ENCODE measurements at places on chromosomes 11 and 22.

DNA sequence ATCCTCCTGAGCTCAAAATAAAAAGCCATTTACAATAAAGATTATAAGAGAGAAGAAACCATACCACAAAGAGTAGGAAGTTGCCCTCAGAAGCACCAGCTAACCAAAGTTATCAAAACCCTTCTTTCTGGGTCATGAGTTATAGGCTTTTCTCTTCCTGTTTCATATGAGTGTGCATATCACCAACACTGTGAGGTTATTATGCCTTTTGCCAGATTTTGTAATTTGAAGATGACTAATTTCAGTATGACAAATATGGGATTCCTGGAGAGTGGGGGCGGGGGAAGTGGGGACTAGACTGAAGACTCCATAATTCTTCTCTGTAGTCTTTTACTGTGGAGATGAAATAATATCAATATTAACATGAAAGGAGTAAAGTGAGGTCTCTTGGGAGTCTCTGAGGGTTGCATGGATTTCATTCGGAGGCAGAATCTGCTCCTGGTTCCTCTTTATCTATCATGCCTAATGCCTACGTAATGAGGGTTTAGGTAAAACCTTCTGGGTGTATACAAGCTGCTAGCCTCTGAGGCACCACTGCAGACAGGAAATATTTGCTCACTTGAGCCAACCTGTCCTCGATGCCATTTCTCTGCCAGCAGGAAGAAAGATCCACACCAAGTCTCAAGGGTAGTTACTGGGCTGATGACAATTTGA is 2.1 kb downstream of the LPXN start:
- peak; percentile 81 for DNase-seq

DNA sequence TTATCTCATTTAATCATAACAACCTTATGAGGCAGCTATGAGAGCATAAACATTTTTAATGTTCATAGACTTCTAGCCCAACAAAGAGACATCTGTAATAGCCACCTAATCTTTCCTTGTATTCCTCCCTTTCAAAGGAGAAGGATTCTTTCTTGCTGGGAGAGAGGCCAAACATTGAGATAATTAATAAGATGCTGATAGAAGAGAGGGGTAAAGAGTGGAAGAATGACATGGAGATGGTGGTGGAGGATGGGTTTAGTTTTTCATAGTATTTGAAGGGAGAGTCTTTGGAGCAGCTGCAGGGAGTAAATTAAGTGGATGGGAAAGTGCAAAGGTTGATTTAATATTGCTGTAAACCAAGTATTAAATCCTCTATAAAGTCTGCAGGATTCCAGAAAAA is 57.9 kb downstream of the ARL14EP start:
- DNase-seq: no peak

- DNase-seq: no peak
These were observed 83.8 kb upstream of the LARGE1 start for GRCh38 chr22:34004058-34004457.

- peak; percentile 31 for DNase-seq
These were observed 2.1 kb upstream of the PTPRCAP start for GRCh38 chr11:67439321-67440228.

DNA sequence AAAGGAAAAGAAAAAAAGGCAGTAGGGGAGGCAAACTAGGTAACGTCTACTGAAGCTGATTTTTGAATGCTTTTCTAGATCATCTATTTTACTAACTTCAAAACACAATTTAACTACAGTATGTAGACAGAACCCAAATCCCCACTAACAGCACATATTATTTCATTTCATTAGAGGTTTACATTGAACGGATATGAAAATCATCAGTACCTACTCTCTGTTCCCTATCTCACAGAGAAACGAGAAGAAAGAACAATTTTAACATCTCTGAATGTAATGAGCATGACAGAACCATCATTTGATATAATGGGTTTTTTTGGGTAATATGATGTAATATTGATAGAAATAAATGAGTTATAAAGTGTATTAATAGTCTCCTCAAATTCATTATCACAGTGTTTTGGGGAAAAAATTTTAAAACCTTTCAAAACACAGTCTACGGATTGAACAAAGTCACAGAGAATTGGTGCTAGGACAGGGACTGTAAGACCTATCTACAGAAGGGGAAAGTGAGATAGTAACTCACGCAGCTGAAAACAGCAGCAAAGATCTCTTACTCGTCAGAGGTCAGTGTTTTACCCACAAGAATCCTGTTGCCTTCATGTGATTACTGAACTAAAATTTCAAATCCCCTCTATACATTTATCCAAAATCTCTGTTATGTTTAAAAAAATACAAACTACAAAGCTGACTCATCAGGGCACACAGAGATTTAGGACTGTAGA is 77.3 kb downstream of the ZBTB44 start:
- DNase-seq: no peak

GRCh38 chr22:38267086-38267485 is 5.7 kb downstream of the TMEM184B start:
- no peak for DNase-seq

DNA sequence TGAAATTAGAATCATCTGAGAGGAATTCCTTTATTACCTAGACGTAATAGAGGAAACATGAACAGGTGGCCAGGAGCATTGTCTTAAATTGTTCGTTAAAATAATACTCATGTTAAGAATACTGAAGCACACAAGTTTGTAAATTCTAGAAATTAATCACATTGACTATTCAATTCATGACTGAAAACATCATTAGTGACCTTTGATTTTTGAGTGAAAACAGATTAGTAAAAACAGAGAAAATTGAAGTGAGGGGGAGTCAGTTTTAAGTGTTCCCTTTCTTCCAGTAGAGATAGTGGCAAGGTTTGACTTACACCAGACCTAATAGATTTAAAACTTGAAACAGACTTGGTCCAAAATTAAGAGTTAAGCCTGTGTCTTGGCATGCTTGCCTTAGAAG is 1.4 kb downstream of the ZFP91 start:
- DNase-seq: no peak

DNA sequence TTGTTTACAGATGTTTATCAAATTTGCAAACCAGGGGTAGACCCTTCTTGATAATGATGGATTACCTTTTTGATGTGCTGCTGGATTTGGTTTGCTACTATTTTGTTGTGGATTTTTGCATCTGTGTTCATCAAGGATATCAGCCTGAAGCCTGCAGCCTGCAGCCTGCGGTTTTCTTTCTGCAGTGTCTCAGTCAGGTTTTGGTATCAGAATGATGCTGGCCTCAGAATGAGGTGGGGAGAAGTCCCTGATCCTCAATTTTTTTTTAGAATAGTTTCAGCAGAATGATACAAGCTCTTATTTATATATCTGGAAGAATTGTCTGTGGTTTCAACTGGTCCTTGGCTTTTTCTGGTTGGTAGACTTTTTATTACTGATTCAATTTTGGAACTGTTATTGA is 19.7 kb upstream of the RAB38 start:
- DNase-seq: no peak

- no peak for DNase-seq
These were observed 15.9 kb downstream of the CCDC82 start for GRCh38 chr11:96373826-96374225.

GRCh38 chr22:27996981-27997380 is 77.9 kb upstream of the PITPNB start:
- DNase-seq: no peak

DNA sequence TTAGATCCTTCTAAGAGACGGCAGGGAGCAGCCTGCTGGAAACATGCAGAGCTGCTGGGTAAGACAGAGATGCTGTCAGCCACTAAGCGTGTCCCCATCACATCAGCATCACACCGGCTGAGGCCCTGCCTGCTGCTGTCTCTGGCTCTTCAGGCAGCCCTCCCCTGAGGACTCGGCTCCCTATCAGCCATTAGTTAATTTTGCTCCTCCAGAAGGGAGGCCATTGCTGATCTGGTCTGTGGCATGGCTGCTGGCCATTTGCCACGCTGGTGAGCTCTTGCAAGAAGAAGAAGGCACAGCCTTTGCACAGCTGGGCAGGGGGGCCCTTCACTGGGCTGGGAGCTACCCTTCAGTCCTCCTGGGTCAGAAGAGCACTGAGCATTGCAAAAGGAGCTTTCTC is 131.2 kb upstream of the PARVA start:
- DNase-seq: no peak

DNA sequence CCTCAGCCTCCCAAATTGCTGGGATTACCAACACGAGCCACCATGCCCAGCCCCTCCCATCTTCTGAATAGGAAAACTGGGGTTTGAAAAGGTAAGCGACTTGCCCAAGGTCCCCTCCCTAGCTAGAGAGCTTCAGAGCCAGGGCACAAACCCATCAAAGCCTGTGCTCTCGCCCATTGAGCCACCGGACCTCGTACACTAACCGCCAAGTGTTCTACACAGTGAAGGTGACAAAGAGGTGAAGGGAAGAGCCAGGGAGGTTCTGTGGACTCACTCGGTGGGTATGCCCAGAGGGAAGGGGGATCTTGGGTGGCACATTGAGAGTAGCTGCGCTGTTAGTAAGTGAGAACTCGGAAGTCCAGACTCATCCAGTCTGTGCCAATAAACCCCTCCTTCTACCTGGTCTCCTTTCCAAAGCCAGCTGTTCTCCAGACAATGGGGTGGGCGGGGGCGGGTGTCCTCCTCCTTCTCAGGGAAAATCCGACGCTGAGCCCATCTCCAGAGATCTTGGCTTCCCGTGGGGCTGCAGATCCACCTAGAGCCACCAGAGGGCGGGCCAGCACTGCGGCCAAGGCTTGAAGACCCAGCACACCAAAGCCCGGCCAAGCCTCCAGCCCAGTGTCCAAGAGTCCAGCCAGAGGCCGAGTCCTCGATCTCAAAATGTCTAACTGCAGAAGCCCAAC is 3.2 kb upstream of the RTN4RL2 start:
- peak; percentile 80 for DNase-seq

DNA sequence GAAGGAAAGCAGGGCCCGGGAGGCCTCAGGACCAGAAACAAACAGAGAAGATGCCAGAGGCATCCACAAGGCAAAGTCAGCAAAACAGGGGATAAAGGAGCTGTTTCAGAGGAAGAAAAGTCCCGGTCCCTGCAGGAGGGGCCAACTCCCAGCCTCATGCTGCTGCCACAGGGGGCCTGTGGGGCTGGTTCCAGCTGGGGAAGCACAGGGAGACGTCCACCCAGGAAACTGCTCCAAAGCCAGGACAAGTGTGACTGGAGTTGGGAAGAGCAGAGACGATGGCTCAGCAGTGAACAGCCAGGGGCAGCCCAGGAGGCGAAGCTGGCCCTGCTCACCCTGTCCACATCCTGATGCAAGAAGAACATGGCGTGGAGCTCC is 454.4 kb downstream of the BRD1 start:
- no peak for DNase-seq

DNA sequence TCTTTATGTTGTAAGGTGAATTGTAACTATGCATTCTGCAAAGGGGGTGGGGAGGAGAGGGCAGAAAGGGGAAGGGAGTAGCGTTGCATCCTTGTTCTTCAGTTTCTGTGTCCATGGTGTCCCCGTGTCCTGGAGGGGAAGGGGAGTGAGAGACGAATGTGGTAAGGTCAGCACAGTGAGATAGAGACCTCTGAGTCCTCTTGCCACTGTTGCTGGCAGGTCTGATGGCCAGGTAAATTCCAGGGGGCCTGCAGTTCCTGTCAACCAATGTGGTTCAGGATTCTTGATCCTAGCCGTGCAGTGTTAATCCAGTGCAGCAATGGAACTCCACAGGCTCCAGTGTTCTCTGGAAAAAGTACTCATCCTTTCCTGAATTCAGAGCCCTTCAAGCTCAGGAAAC is 14.6 kb upstream of the ADSL start:
- no peak for DNase-seq

- peak; percentile 70 for DNase-seq
These were observed 201.2 kb upstream of the E2F8 start for GRCh38 chr11:19441752-19442553.

DNA sequence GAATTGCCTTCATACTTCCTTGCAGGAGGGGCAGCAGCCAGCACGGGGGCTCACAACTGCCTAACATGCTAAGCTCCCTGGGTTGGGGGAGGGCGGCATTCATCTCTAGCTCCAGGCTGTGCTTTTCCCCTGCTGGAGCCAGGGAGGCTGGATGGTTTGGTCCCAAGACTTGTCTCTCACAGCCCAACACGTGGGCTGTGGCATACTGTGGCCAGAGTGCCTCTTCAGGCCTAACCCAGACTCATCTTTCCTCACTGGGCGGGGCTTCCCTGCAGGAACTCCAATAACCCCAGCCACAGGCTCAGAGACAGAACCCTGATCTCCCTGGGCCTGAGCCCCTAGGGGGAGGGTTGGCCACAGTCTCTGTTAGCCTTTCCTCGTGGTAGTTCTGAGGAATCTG is 121.9 kb upstream of the PLET1 start:
- no peak for DNase-seq

GRCh38 chr11:48090174-48090573 is 109.8 kb downstream of the PTPRJ start:
- no peak for DNase-seq

- DNase-seq: peak; percentile 45
These were observed 127.7 kb downstream of the MAML2 start for GRCh38 chr11:96215110-96215782.

- DNase-seq: no peak
These were observed 52.7 kb upstream of the GRAMD1B start for GRCh38 chr11:123377355-123377754.

- no peak for DNase-seq
These were observed 700 bp upstream of the STX3 start for GRCh38 chr11:59754494-59754858.

- no peak for DNase-seq
These were observed 76.1 kb downstream of the MED15 start for GRCh38 chr22:20583471-20583922.

DNA sequence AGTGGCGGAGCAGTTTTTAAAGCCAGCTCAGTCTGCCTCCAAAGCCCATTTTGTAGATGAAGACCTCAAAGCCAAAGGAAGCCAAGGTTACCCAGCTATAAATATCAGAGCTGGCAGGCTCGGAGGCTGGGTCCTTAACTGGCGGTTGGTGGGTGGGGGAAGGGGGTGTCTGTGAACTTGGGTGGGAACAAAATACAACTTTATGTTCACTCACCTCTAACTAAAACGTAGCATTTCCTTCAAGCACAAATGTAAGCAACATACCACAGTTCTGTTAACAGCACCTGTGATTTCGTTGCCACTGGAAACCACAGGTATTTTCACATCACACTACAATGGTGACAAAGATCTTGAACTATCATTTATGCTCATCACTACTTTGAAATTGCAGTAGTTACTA is 99.7 kb upstream of the SYT13 start:
- DNase-seq: no peak

DNA sequence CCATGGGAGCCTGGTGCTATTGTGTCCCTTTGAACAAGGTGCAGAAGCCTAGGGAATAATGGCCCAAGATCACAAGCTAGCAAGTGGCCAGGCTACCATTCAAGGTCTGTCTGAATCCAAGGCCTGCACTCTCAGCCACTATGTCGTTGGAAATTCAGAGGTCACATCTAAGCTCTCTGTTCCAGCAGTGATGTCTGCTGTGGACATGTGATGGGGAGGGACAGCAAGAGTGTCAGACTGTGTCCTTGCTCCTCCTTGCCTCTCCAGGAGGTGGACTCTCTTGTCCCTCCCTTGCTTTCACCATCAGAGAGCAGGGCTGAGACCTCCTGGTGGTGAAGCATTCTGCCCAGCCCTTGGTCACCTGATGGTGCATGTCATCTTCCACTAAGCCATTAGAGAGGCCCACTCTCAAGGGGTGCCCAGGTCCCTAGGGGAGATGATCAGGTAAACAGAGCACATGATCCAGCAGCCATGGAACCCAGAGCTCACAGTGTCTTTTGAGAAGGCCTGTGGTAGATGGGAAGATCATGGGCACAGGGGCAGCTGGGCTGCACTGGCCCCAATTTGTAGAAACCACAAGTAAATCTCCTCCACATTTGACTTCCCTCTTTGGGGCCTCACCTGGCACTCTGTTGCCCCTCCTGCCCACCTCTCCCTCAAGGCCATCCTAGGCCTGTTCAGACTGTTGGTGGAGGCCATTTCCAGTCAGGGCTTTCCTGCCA is 37.1 kb upstream of the SUSD2 start:
- no peak for DNase-seq

GRCh38 chr11:83285151-83285770 is 906 bp downstream of the CCDC90B start:
- DNase-seq: peak; percentile 6

Measured in fibroblast of gingiva (primary cell).